Esophagus (tissue), 2 donors: ENCODE measurements at places on chromosomes 11 and 22. TPM values are rescaled to one million over a fixed set of nuclear protein-coding genes. Genes with fewer than 3 reads are reported as not detected.

The NCR3LG1 gene
- polyA plus RNA-seq = 0.71 TPM

The MMP12 gene
- 0.62 TPM for polyA plus RNA-seq

The SPTBN2 gene
- 63.4 TPM for polyA plus RNA-seq

The CCDC81 gene
- polyA plus RNA-seq = 0.31 TPM

The PHOX2A gene
- polyA plus RNA-seq = not detected

The HTR3A gene
- polyA plus RNA-seq = 0.13 TPM

The SSTR3 gene
- 0.02 TPM for polyA plus RNA-seq

The DUSP8 gene
- polyA plus RNA-seq = 0.84 TPM

The PATE2 gene
- not detected for polyA plus RNA-seq

The EHF gene
- polyA plus RNA-seq = 121 TPM

The TCN1 gene
- 10.9 TPM for polyA plus RNA-seq

The SLC25A45 gene
- polyA plus RNA-seq = 6.0 TPM
